ENCODE measurements at places on chromosomes 4 and X.

- DNase-seq, result no peak
Observed at GRCh38 chr4:146450524-146450923, 71.2 kb downstream of the SLC10A7 start.

- DNase-seq, result peak; percentile 9
Observed at GRCh38 chr4:105520819-105521790, 31.3 kb upstream of the ARHGEF38 start.

- no peak for DNase-seq
Observed at GRCh38 chrX:23332888-23333821, 1.5 kb upstream of the PTCHD1 start.

DNA sequence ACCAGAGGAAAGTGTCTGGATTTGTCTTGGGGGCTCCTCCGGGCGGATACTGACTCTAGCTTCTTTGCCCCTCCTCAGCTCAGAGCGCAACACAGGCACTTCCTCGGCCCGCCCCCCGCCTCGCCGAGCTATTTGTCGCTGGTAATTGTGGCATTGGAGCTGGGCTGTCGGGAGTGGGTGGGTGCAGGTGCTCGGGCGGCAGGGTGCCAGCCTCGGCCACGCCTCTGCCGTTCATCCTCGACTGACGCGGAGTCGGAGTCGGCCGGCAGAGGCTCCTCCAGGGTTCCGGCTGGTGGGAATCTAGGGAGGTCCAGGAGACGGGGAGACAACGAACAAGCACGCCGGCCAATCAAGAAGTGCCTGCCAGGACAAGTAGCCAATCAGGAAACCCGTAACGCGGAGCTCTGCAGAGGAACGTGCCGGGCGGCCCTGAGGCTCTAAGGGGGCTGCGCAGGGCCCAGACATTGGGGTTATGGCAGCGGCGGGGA is 3.9 kb upstream of the SYN1 start:
- peak; percentile 39 for DNase-seq

DNA sequence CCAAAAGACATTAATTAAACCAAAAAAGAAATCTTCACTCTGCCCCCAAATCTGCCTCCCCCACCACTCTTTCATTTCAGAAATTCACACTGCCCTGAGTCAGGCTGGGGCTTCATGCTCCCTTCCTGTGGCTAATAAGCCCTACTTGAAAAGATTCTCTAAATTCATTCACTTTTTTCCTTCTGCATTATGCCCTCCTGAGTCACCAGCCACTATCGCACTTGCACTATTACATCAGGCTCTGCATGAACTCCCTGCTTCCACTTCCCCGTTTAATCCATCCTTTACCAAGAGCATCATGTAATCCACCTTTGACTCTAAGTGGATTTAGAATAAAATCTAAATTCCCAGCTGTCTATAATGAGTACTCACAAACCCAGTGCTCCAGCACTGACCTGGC is 295.4 kb upstream of the KLF3 start:
- DNase-seq, result no peak

DNA sequence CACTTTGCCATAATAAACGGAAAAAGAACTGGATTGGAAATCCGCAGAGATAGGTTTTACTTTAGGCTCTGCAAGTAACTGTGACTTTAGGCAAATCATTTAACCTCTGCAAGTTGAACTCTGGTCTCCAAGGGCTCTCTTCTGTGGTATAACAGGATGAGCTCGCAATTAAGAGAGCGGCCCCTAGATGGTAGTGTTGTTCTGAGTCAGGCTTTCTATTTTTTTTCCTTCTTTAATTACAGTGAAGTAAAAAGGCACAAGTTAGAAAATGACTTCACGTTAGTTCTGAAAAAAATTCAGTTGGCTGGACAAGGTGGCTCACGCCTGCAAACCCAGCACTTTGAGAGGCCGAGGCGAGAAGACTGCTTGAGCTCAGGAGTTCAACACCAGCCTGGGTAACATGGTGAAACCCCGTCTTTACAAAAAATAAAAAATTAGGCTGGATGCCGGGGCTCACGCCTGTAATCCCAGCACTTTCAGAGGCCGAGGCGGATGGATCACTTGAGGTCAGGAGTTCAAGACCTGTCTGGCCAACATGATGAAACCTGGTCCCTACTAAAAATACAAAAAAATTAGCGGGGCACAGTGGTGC is 18.0 kb downstream of the RPS3A start:
- peak; percentile 60 for DNase-seq

GRCh38 chr4:68572653-68573170 is 3.4 kb downstream of the UGT2B17 start:
- DNase-seq, result no peak

- DNase-seq, result no peak
Observed at GRCh38 chr4:66097218-66097617, 426.9 kb upstream of the EPHA5 start.

DNA sequence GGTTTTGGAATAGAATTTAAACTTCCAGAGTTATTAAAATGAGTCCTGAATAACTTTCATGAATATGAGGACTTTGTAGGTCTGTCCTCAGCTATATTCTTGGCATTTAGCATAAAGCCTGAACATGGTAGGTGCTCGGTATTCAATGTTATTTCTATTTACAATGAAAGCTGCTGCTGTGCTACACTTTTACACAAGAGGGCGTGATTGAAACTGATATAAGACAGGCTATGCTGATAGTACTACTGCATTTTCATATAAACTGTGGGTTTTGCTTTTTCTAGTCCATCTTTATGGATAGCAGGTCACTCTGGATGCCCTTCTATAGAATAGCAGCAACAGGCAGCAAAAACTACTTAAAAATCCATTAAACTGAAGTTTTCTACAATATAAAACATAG is 12.3 kb upstream of the GNPDA2 start:
- no peak for DNase-seq

DNA sequence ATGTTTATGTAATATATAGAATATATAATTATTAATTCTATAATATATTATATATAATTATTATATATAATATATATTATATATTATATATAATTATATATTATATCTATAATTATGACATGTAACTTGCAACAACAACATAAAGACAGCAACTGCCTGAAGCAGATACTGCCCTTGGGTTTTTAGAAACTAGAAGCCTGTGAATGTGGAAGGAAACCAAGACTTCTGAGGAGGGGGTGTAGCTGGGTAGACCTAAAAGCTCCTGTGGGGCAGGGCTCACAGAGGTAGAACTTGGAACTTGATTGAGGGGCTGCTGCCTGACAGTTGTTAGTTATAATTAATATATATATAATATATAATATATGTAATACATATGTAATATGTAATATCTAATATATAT is 167.2 kb upstream of the SLIT2 start:
- no peak for DNase-seq

DNA sequence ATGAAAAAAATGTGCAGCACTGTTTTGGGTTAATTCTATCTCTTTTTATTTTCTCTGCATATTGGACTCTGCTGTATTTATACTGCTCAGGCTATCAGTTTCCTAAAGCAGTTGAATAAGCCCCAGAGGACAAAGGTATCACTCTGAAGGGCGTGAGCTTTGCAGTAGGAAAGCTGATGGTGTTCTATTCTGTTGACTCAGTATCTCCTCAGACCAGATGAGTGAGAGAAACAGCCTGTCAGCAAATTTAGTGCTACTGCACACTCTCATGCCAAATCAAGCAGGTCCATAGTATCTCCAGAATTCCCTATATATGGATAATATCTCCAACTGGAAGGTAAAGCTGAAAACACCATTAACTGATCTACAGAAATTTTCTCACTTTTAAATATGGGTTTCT is 132.3 kb upstream of the UGT8 start:
- no peak for DNase-seq

DNA sequence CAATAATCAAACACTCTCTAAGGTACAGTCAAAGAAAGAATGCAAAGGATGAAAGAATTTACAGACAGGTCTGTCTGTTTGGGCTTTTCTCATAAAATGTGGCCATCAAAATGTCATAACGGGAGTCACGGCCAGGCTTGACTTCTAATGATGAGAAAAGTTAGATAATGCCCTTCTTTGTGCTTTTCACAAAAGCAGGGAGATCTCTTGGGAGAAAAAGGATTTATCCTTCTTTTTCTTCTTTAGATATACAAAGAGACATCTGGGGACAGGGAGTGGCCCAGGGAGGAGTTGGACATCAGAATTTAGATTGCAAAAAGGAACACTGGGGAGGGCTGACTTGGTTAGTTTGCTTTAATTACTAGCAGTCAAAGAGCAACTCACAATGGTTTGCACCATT is 93.1 kb downstream of the SLC39A8 start:
- DNase-seq, result no peak

DNA sequence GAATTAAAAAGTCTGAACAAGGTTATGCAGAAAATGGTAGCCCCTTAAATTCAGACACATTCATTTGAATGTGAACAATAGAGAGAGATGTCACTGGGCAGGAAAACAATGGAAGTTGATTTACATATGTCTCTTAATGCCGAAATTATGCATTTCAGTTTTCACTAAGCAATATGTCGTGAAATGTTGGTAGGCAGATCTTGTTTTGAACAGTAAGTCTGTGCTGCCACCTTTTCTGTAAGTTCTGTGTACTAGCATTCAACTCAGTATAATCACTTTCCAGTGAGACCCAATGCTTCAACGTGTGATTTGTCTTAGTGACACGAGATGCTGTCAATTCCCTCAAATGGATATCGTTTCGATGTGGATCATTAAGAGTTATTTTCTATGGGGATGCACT is 222.7 kb upstream of the VCX3A start:
- no peak for DNase-seq

DNA sequence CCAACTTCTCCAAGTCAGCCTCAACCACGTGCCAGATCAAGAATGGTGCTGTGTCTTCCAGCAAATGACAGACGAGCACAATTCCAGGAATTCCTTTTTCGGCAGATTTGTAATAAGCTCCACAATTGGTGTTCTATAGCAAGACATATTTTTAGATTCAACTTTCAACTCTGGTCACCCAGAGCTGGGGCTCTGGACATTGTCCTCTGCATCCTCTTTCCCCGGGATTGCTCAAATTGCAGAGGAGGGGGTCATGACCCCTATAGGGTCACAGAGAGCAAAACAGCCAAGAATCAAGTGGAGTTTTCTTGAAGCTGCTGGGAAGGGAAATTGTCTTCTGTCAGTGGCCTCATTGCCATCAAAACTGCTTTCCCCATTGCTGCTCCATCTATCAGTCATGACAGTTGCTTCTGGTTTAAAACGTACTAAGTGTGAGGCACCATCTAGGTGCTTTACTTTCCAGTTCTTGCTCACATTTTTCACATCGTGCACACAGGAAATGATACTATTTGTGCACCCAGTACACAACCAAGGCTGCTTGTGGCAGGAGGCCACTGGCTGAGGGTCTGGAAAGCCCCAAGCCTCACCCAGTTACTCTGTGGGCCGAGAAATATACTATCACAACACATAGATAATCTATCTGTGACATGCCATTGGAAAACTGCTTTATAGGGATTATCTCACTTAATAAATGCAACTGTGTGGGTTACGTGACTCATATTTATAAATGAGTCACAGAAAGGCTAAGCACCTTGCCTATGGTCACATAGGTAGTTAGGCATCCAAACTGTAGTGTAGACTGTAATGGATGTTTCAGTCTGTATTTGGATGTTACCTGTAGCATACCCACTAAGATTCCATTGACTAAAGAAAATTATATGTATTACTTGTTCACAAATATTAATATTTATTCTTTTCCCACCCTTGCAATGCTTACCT is 91.7 kb upstream of the PHOX2B start:
- DNase-seq, result no peak

GRCh38 chr4:63541828-63542227 is 867.4 kb downstream of the TECRL start:
- DNase-seq, result no peak

DNA sequence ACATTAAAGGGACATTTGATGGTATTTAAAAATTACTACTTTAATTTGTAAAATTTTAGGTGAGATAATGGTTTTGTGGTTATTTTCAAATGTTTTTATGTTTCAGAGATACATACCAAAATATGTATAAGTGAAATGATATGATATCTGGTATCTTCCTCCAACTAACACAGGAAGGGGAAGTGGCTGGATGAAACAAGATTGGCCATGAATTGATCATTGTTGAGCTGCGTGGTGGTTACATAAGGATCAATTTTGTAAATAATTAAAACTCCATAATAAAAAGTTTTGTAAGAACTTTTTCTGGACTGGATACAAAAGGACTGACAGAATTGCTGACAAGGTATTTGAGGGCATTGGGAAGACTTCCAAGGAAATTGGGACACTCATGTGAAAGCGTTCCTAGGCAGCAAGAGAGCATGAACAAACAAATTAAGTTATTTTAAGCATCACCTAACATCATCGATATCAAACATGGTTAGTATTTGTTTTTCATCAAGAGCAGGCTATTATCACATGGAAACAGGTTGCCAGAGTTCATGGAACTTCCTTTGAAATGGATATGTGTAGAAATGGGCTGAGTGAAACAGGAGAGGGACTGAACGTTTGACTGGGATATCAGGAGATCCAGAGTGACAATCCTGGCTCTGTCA is 4.4 kb upstream of the PGM2 start:
- no peak for DNase-seq

GRCh38 chrX:2901367-2902036 is 27.6 kb downstream of the ARSD start:
- DNase-seq, result no peak

DNA sequence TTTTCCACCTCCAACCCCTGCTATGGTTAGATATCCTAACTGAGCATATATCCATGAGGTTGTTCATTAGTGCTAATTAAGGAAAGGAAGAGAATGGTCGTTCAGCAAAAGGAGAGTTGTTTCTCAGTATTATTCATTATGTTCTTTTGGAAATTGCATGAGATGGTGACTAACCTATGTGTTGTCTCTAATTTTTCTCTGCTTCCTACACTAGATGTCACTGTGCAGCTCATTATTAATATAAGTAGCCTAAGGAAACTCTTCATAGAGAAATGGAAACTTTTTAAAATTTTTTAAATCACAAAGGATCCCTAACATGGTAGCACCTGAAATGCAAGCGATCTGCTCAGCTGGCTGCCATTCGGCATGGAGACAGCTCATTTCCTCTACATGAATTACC is 67.7 kb upstream of the FAM9A start:
- no peak for DNase-seq

DNA sequence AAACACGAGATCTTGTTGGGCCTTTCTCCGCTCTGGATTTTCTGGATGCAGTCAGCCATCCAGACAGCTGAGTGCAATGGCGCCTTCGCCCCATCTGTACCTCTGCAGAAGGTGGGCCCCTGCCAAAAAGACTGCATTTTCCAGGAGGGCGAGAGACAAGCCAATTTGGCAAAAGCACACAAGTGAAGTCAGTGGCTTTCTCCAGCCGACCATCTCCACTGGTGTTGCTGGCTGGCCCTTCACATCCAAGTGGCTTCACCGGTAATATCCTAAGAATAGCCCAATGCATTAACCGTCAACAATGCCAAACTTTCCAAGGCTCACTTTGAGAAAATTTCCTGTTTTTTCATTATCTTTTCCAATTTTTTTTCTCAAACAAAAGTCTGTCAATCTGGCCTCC is 96.2 kb upstream of the MXRA5 start:
- no peak for DNase-seq

GRCh38 chr4:5798462-5798861 is 87.5 kb downstream of the EVC start:
- no peak for DNase-seq

- DNase-seq, result no peak
Observed at GRCh38 chr4:101295691-101296090, 51.6 kb downstream of the PPP3CA start.
